ENCODE measurements at places on chromosomes 5 and 9.

- no peak for DNase-seq
Observed at GRCh38 chr9:72509053-72509452, 12.4 kb upstream of the TMC1 start.

DNA sequence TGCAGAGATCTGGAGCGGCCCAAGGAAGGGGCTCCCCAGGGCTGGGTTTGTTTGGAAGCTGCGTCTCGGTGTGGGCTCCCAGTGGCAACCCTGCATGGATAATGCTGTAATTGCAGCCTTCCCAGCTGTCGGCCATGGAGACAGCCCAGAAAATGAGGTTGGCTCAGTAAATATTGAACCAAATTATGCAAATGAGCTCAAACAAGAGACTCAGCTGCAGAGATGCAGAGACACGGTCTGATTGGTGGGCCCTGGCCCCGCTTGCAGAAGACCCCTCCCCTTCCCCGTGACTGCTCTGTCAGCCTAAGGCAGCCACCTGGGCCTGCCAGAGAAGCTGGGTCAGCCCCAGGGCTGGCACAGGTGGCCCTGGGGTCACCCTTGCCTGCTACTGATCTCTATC, 75.9 kb downstream of the RAD23B start:
- no peak for DNase-seq

DNA sequence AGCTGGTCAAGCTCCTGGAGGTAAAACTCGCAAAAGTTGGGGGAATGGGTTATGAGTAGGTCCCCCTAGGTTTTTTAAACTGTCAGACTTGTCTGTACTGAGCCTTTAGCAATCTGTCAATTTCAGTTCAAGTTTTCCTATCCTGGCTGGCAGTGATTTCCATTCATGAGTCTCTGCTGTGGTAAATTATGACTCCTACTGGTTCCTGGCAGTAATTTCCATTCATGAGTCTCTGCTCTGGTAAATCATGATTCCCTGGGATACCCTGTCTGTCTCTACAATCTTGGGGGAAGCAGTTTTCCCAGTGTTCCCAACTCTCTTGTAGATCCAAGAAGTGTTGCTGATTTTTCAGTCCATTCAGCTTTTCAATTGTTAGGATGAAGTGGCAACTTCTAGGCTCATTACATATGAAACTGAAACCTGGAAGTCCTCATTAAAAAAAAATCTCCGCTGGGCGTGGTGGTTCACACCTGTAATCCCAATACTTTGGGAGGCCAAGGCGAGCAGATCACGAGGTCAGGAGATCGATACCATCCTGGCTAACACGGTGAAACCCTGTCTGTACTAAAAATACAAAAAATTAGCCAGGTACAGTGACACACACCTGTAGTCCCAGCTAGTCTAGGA, 91.3 kb upstream of the GPBP1 start:
- no peak for DNase-seq

- DNase-seq, result peak; percentile 17
Observed at GRCh38 chr9:70510157-70510770, 95.8 kb upstream of the KLF9 start.

DNA sequence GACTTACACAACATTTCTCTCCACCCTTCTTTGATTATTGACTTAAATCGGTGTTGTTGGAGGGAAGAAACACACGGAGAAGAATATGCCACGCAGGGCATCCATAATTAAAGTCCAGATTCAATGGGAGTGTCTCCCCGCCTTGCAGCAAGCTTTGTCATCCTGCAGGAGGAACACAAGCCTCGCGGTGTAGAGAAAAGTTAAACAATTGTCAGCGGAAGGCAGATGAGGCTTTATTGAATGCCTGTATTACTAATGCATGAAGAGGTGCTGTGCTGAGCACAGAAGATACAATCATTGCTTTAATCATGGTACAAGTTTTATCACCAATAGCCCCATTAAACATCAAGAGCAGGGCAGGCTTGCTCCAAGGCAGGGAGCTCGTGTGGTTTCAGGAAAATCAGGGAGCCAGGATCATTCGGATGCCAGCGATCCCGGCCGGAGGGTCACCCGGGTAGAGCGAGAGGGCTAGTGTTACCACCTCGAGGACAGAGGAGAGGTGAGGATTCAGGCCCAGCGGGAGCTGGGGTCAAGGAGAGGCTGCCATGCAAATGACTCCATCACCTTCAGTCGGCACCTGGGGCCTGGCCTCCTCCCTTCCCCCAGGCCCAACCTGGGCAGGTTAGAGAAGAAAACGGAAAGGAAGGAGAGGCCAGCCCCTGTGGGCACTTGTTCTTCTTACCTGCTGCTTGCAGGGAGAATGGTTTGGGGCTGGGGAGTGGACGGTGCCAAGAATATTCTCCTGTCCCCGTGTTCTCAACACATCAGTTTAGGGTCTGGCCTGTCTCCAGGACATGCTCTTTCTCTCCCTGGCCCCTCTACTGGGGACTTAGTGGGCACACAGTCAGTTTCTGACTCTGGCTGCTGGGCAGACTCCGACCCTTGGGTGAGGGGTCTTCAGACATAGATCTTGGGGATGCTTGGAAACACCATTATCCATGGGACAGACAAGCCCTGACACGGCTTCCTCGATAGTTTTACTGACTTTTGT, 289.5 kb downstream of the IRX2 start:
- no peak for DNase-seq

DNA sequence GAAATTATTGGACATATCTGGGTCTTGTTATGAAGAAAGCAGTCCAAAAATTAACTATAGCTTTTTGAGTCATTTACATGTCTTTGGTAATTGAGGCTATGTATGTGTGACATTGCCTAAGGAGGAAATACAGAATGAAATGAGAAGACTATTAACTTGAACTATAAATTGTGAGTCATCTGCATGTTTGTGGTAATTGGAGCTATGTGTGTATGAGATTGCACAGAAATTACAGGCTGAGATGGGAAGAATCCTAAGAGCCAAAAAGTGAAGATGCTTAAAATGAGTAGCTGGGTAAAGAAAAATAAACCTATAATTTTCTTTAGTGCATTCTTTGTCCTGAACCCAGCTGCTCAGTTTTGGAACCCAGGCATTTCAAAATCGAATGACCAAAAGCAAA, 747.6 kb upstream of the EDIL3 start:
- DNase-seq, result no peak

- no peak for DNase-seq
Observed at GRCh38 chr9:105050296-105050695, 122.3 kb upstream of the ABCA1 start.

- DNase-seq, result no peak
Observed at GRCh38 chr9:112531666-112532282, 45.1 kb downstream of the KIAA1958 start.

- no peak for DNase-seq
Observed at GRCh38 chr9:114169029-114169951, 14.0 kb downstream of the COL27A1 start.

GRCh38 chr5:37812365-37812764, 27.5 kb downstream of the GDNF start:
- DNase-seq, result no peak

GRCh38 chr5:59732301-59732700, 161.2 kb downstream of the PDE4D start:
- no peak for DNase-seq

GRCh38 chr5:71973563-71973962, 133.7 kb upstream of the MAP1B start:
- no peak for DNase-seq
